NCI-H2029 (cell line): ENCODE measurements at places on chromosomes 3 and 15.

DNA sequence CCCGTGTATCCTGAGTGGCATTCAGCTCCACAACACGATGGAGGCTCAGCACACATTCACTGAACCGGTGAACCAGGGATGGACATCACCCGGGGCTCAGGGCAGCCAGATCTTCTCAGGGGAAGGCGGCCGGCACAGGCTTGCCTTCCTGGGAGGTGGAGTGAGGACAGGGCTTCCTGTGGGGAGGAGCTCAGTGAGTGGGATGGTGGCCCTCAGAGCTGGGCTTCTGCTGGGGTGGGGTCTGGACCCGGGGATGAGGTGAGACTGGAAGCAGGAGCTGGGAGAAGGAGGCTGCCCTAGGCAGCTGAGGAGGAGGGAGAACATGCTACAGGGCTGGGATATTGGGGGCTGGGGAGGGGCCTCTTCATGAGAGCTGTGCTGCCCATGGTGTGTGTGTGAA, 58.5 kb upstream of the PRR23E start:
- DNase-seq = no peak

- no peak for DNase-seq
These were observed 64.9 kb upstream of the PIK3R4 start for GRCh38 chr3:130811557-130811956.

DNA sequence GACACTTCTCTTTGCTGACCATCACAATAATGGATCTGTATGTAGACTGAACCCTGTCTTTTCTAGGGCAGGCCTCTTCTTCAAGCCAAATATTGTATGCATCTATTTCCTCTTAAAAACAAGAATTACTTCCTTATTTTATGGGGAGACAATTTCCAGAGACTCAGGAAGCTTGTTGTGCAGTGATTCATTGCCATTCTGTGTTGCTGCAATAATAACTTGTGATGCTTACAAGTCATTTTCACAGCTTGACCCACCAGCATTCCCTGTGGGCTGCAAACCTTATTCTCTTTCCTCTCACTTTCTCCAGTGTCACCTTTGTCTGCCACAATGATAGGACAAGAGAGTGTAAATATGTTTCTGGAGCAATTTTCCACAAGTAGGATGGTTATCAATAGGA, 276.7 kb upstream of the SGO1 start:
- DNase-seq = no peak

- DNase-seq = no peak
These were observed 46.9 kb upstream of the PPP2R3A start for GRCh38 chr3:135918600-135918999.

- DNase-seq = no peak
These were observed 177.2 kb downstream of the TP63 start for GRCh38 chr3:189808246-189809007.

GRCh38 chr15:74540161-74540760, 759 bp upstream of the ARID3B start:
- DNase-seq = no peak

DNA sequence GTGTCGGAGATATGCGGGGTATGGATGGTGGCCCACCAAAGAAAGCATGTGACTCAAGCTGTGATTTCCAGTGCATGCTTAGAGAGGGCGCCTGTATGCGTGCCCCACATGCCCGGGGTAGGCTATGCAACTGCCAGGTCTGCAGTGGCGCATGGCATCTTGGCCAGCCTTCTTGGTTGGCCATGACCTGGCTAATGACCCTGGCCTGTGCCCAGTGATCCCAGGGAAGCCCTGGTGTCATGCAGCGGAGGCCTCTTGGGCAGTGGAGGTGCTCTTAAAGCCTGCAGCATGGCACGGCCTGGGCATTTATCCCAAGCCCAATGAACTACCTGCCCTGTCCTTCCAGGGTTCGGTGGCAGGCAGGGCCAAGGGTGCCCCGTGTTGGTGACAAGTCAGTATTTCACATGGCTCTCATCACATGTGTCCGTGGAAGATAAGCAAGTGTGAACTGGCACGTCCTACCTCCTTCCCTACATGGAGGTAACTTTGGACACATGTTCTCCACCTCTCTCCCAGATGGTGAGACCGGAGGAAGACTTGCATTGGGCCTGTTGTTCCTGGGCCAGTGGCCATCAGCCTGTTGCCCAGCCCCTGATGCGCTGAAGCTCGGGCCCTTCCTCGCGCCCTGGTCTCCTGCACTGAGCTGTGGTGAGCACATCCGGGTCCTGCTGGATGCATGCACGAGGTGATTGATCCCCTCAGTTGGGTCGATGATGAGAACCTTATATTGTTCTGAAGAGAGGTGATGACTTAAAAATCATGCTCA, 192.0 kb downstream of the UBE3A start:
- no peak for DNase-seq

- no peak for DNase-seq
These were observed 305.9 kb upstream of the UMPS start for GRCh38 chr3:124424396-124424795.

- no peak for DNase-seq
These were observed 2.8 kb upstream of the GLB1 start for GRCh38 chr3:33099701-33100100.

- peak; percentile 49 for DNase-seq
These were observed 10.6 kb upstream of the LEO1 start for GRCh38 chr15:51982013-51982769.

DNA sequence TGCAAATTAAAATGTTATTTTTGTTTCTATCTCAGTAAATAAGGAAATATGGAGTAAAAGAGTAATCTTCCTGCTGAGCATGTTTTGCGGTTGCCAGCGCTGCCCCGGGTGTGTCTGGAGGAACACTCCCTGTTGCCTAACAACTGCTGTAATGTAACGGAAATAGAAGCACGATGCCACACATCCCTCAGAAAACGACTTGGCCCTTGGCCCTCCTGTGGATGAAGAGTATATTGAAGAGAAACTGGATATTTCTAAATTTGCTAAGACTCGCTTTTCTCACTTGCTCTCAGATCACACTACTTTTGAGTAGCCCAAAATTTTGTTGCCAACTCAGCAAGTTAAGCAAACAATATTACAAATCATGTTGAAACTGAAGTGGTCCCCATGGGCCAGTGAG, 18.9 kb downstream of the CX3CR1 start:
- DNase-seq = no peak
